ENCODE measurements at places on chromosomes 11 and 22. TPM values are rescaled to one million over a fixed set of nuclear protein-coding genes. Genes with fewer than 3 reads are reported as not detected.

DNA sequence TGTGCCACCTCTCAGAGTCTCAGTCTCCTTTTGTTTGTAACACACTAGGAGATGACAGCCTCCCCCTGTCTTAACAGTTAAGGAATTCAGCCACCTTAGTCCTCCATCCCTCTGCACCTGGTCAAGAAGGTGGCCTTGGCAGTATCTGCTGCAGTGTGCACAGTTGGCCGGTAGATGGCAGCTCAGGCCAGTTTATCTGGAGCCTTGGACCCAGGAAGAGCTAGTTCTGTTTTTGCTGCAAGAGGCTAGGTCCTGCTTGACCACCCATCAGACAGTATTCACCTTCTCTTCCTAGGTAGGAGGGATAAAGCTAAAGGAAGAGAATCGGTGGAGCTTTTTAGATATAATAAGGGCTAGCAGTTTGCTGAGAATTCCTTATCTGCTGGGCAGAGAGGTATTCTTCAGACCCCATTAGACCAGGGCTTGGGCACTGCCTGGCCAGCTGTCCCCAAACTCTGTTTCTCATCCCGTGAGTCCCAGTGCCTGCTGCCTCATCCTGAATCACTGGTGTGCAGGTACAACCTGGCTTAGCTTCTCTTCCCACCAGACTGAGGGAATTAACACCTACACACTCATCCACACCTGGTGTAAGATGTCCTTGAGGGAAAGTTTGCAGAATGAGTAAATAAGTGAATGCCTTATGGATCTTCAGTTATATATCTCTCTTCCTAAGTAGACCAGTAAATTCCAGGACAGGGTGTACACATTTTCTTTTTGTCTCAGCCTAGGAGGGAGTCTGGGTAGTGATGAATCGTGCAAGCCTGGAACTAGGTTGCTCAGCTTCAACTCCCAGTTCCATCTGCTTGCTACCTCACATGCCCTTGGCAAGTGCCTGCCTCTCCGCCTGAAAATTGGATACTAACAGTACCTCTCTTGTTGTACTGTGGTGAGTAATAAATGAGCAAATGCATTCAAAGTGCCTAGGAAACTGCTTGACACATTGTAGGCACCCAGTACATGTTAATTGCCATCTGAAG is 70.8 kb upstream of the NARS2 start:
- H3K27me3 ChIP-seq, result peaks cover 16% of the 10 kb centered on the region
- no peaks in the 10 kb centered on the region for H3K4me1 ChIP-seq

DNA sequence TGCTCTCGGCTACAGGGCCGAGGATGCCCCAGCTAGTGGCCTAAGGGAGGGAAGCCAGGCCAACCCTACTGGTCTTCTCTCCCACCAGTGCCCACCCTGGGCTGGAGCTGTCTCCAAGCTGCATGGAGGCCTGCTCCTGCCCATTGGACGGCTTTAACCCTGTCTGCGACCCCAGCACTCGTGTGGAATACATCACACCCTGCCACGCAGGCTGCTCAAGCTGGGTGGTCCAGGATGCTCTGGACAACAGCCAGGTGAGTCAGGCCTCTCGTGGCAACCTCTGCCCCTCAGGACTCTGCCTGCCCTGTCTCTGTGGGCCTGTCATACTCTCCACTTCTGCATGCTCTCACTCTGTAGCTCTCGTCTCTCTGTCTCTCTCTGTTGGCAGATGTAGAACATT is 44.1 kb upstream of the TPBGL start:
- no peak overlapping the region for H3K4me3 ChIP-seq
- no peak for DNase-seq
- peaks cover 8% of the 10 kb centered on the region for H3K36me3 ChIP-seq
- peaks cover 3% of the 10 kb centered on the region for H3K4me1 ChIP-seq
- H3K27ac ChIP-seq, result no peak overlapping the region

DNA sequence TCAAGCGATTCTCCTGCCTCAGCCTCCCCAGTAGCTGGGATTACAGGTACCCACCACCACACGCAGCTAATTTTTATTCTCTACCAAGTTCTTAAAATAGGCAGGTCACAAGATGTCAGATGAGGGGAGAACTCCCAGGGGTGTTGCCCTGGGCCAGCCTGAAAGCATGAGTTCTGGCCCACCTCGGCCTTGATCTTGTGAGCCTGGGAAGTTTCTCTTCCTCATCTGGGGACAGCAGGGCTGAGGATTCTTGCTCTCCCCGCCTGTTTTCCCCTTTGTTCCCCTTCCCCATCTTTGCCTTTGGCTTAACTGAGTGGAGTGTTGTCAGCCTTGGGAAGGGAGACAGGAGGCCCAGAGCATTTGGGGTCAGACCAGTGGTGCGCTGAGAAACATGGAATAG is 3.5 kb downstream of the PDXP start:
- H3K27ac ChIP-seq, result peak overlapping the region; percentile 83
- no peak for DNase-seq
- H3K27me3 ChIP-seq, result no peaks in the 10 kb centered on the region
- peaks cover 15% of the 10 kb centered on the region for H3K36me3 ChIP-seq
- no peak overlapping the region for H3K4me3 ChIP-seq

DNA sequence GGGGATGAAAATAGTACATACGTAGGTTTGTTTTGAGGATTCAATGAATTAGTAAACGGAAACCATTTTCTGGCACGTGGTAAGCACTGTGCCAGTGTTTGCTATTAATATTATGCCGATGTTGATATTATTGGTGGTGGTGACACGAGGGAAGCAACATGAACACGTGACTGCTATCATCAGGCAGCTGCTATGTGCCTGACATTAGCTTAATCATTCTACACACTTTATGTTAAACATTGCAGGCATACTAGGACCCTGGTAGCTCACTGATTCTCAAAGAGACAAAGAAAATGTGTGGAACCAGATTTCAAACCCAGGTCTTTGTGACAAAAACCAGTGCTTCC is 656 bp downstream of the SRRD start:
- no peaks in the 10 kb centered on the region for H3K27me3 ChIP-seq
- no peak for DNase-seq
- peaks cover 15% of the 10 kb centered on the region for H3K4me1 ChIP-seq
- no peak overlapping the region for H3K27ac ChIP-seq
- H3K4me3 ChIP-seq, result peak overlapping the region; percentile 99

DNA sequence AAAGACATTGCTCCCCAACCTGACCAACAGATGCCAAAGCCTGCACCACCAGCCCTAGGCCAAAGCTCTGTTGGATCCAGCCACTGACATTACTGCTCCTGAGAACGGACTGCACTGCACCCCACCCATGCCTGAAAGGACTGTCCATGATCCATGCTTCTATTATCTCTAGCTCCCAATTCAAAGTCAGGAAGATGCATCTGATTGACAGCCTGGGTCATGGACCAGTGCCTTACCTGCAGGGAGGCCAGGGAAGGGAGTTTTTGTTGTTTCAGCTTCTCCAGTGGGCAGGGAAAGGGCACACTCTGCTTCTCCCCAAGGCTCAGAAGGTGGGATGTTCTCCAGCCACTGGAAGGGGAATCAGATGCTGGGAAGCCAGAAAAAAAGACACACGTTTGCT is 4.8 kb upstream of the PRDM11 start:
- H3K27me3 ChIP-seq, result no peaks in the 10 kb centered on the region
- no peak overlapping the region for H3K4me3 ChIP-seq
- DNase-seq, result no peak
- peaks cover 4% of the 10 kb centered on the region for H3K4me1 ChIP-seq

OR2AT4 gene
- total RNA-seq, result not detected

KDELR3 gene
- total RNA-seq, result 10.7 TPM

P2RY2 gene
- total RNA-seq, result 19.3 TPM

Data from heart left ventricle (tissue), 16 donors.